ENCODE measurements at places on chromosomes 5 and 9.
A peak's percentile ranks its signal among the peaks of the same experiment; 100 is the strongest.

- DNase-seq: no peak
These were observed 205.3 kb downstream of the DEPDC1B start for GRCh38 chr5:60494635-60495034.

GRCh38 chr9:78468231-78468630 lies 171.3 kb downstream of the PSAT1 start:
- peak; percentile 42 for DNase-seq

- no peak for DNase-seq
These were observed 270.4 kb downstream of the ARHGAP26 start for GRCh38 chr5:143040622-143041021.

GRCh38 chr9:132090771-132091170 lies 11.1 kb upstream of the MED27 start:
- DNase-seq: no peak

- DNase-seq: no peak
These were observed 13.2 kb upstream of the IL12B start for GRCh38 chr5:159343295-159344094.

DNA sequence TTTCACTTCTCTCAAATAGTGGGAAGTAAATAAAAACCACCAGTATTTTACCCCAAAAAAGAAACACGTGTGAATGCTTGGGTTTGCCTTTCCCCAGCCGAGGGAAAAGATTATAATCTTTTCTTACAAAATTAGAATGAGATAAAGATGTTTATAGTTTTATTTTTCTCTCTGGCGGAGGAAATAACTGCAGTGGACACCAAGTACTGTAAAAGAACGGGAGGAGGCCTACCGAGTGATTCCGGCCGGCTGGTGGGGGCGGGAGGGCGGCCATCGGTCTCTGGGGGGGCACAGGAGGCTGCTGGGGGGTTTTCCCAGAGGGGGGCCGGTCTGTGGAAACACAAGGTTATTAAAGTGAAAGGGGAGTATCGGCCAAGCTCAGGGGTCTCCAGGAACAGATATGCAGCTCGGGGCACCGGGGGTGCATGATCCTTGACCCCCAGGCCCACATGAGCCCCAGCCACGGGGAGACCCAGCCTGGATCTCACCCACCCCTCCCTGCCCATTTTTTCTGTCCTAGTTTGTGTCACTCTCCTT lies 29.4 kb downstream of the LCP2 start:
- DNase-seq: no peak

DNA sequence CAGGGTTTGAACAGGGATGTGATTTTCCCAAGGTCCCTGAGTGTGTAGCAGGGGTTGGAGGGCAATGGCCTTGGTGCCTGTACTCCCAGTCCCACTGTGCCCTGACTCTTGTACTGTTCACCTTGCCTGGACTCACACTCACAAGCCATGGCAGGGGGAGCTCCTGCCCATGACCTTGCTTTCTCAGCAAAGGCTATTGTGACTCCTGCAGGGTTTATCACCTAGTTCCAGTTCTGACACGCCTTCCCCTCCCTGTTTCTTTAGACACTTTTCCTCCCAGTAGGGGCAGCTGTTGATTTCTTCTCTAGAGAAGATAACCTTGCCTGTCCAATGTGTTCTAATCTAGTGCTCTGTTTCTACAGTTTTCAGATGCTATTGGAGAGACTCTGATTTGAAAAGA lies 139.5 kb downstream of the FSTL4 start:
- DNase-seq: no peak

DNA sequence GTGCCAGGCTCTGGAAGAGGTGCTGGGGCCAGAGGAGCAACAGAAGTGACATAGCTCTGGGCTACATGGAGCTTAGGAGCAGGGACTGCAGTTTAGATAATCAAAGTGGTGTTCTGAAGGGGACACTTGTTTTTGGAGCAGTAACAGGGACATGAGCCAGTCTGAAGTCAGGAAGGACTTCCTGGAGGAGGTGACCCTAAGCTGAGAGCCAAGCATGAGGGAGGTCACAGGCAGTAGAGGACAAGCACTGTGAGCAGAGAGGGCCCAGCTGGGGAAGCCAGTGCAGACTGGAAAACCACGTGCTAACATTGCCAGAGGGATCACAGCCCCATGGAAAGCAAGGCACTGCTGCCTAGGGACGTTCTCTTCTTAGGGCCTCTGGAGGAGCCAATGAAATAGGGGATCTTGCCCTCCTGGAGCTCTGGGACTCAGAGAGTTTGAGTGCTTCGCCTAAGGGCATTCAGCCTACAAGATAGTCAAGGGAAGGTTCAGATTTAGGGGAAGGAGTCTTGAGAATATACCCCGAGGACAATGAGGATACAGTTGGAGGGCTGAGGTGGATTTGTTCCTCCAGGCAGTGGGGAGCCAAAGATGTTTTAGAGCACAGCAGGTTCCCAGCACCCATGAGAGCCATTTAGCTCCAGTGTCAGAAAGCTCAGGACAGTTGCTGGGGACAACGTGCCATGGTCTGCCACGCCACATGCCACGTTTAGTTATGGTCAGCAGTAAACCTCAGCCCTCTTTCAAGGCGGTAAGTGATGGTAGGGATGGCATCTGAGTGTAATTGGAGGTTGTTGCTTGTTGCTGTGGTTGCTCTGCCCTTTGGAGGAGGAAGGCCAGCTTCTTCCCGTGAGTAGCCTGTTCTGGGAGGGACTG lies 40.5 kb upstream of the SH3PXD2B start:
- DNase-seq: no peak

GRCh38 chr5:41517909-41518308 lies 7.5 kb upstream of the PLCXD3 start:
- no peak for DNase-seq

DNA sequence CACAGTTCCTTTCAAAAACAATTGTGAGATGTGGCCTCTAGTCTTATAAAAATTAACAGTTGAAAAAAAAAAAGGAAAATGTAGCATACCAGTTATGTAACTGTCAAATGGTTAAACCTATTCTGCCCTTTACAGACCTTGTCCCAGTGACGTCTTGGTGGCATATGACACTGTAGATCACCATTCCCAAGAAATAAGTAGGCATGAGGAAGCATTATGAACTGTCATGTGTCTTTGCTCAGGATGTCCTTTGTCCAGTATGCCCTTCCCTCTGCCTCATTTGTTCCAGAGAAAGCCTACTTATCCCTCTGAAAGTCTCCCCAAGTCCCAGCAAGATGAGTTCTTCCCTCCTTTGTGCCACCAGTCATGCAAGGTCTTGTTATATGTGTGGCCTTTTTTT lies 63.2 kb downstream of the PAM start:
- DNase-seq: no peak

DNA sequence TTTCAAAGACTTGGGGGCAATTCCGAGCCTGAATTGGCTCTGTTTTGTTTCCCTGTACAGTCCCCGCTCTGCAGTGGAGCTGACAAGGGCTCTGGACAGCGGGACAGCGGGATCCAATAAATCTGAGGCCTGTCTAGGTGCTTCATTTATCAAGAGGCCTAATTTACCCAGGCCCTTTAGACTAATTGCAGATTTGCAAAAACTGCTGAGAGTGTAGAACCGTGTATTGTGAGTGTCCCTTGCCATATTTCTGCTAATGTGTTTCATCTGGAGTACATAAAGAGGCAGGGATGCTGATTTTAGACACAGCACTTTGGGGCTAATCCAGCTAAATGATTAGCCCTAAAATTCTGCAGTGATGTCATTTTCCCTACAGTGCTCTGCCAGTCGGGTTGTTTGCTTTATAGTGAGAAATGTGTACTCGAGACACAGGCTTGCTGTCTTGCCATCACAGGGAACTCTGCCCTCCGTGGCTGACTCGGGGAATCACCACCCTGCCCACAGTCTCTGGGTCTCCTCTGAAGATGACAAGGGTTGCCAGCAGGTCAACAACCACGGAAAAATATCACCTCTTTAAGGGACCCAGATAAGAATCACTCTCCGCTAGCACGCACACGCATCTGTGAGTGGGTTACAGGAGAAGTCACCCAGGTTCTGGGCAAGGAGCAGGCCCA lies 592.0 kb downstream of the BNC2 start:
- no peak for DNase-seq

GRCh38 chr5:110854200-110854599 lies 115.4 kb downstream of the SLC25A46 start:
- DNase-seq: no peak

DNA sequence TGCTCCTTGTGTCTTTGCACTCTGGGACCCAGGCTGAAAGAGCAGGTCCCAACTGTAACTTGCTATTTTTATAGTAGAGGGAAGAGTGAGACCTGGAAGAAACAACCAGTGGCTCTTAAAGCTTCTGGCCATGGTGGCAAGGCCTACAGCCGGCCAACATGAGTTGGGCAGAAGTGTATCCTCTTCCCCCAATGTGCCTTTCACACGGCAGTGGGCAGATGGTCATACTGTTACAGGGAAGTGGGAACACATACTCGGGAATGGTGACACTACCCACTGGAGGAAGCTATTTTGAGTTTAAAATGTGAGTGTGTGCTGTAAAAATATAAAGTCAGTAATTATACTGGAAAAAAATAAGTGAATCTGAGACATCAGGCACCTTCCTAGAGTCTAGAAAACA lies 116.0 kb downstream of the MVB12B start:
- DNase-seq: no peak

DNA sequence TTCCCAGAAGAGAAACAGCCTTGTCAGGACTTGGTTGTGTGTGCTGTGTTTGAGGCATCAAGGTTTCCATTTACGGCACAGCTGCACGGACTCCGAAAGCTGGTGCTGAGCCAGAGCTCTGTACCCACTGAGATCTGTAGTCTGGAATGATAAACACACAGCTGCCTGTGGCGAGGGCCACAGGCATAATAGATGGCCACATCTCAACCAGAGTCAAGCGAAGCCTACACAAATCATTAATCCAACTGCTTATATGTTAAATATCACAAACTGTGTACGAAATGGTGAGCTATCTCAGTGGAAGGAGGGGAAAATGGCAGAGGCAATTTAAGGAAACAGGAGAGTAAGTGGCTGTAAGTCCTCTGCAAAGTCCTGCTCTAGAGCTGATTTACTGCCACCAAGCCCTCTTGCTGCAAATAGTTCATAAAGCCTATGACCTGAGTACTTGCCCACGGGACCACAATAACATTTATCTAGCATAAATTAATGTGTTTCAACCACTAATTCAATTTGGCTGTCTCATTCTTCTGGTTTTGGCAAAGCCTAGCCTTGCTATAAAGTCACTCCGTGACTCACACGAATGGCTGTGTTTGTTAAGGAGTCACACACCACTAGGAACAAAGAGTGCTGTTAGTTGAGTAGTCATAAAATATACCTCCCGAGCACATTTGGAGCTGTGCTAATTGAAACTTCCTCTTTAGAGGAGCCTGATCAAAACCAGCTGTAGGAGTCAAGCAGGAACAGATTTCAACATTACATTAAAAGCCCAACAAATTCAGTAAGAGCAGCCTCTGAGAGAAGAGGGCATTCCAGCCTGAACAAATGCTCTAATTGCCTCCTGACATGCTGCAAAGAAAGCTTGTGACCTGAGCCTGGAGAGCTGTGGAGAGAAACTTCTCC lies 738.6 kb upstream of the ZNF608 start:
- DNase-seq: no peak

DNA sequence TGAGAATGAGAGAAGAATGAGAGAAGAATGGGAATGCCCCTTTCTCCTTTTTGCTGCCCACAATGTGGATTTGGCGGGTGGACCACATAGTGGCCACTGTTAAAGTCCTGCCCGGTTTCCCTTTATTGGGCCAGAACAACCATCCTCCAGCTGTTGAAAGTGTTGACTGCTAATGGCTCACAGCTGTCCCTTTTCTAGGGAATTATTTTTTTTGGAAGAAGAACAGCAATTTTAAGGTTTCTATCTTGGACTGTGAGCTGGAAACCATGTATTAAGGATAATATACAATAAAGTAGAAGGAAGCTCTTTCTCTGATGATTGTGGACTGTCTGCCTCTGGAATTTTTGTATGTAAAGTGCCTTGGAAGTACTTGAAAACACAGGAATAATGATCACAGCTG lies 185.9 kb downstream of the DMRT2 start:
- no peak for DNase-seq

GRCh38 chr5:136819526-136820302 lies 454.4 kb upstream of the TRPC7 start:
- no peak for DNase-seq

- DNase-seq: no peak
These were observed 227.3 kb downstream of the LURAP1L start for GRCh38 chr9:13001989-13002580.

DNA sequence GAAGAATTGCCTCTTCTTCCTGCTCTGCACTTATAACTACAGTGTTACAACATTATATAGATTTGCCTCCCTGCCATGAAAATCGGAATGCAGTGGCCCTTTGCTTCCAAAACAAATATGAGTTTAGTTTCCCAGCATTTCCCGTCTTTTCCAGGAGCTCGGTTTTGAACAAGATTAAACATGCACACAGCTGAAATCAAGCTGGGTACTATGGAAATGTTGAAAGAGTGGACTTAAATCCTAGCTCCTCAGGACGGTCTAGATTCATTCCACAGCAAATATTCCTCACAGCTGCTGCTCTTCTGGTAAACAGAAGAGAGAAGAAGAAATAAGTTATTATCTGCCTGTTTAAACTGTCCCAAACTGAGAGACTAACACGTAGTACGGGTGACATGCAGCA lies 161.4 kb downstream of the PIK3R1 start:
- DNase-seq: no peak

- no peak for DNase-seq
These were observed 29.2 kb upstream of the SMC5 start for GRCh38 chr9:70229579-70229978.

DNA sequence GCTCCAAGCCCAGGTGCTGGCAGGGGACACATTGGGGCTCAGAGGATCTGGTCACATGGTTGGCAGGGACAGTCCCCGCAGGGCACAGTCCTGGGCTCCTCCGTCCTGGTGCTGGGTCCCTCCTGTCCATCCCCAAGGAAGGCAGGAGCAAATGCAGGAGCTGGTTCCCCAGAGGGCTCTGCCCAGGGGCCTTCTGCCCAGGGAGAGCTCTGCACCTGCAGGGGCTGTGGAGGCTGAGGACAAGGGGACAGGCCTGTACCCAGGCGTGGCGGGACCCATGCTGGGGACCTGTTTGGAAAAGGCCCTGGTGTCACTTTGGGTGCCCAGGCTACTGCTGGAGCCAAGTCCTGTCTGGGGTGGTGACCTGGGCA lies 7.2 kb downstream of the SPATA31E1 start:
- DNase-seq: no peak

DNA sequence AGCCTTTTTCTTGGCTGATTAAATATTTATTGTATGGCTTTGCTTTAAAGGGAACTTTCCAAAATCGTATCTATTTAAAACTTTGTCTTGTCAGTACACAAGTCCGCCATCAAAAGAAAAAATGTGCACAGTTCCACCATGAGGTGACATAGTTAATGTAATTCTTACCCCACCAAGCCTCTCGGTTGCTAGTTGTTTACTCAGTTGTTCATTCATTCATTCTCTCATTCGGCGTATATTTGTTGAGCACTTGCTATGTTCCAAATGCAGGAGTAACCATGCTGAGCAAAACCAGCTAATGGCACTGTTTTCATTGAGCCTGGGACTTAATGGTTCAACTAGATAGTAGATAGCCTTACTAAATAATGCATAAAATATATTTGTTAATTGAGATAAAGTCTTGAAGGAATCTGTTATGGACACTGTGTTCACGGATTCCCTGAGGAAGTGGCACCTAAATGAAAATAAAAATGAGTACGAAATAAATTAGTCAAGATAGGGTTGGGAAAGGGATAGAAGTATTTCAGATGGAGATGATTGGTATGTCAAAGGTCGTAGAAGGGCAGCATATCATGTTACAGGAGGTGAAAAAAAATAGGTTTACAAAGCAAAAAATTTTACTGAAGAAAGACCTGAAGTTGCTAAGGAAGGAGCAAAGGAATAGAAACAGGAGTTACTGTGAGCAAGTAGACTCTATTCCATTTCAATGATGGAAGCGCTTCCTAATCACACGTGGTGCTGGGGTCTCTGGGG lies 1.5 kb downstream of the DCAF10 start:
- DNase-seq: no peak
